ENCODE measurements at places on chromosomes 1 and 21.

DNA sequence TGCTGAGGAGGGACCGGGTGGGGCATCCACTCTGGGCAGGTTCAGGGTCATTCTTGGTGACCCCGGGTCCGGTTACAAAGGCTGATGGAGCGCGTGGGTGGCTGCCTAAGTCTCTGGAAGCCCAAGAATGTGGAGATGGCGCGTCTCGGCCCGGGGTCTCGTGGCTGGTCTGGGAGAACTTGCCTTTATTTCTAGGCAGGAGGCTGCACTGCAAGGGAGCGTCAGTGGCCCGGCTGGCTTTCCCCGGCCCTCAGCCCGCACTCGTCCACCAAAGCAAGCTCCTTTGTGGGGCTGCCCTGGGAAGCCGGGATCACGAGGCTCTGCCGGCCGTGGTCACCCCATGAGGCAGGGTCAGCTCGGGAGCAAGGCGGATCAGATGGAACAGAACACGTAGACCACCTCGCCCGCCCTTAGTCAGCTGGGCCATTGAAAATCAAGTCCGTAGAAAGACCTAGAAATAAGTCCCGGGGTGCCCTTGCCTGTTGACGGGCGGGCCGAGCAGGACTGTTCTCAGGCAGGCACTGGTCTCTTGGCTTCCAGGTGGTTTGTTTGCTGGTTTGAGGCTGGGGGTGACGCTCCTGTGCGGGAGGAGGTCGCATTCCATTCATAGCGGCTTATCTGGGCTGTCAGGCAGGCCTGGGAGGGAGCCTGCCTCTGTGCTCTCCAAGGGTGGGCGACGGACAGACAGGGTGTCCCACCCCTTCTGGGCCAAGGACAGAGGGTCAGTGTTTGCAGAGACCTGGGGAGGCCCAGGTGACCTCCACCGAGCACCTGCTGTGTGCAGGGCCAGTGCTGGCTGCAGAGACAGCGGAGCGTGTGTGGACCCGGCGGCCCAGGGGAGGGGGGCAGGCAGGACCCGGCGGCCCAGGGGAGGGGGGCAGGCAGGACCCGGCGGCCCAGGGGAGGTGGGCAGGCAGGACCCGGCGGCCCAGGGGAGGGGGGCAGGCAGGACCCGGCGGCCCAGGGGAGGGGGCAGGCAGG lies 25.8 kb downstream of the COL18A1 start:
- no peak for DNase-seq

DNA sequence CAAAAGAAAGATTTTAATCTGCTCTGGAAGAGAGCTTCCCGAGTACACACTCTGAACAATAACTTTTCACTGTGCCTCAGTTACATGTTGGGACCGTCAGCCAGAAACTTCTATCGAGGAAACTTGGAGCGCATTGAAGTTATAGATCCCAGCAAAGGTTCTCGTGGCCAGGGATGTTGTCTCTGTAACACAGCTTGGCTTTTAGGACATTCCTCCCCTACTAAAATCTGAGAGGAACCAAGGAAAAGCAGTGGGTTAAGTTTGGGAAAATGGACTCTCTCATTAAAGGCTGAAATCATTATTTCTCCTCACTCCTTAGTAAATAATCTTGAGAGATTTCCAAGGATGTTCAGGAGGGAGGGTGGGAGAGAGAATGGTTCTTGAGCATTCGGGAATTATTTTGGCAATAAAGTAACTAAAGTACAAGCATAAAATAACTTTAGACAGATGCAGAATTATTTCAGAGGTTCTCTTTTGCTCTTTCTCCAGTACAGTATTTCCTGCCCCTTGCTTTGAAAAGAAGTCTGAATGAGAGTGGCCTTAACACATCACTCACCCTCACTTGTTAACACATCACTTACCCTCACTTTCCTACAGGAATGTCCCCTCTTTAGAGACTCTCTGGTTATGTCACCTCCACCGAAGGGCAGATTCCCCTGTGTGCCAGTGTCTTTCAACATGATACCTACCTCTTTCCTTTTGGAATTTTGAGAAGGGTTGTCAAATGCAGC lies 1.8 kb upstream of the NFIA start:
- DNase-seq: no peak

DNA sequence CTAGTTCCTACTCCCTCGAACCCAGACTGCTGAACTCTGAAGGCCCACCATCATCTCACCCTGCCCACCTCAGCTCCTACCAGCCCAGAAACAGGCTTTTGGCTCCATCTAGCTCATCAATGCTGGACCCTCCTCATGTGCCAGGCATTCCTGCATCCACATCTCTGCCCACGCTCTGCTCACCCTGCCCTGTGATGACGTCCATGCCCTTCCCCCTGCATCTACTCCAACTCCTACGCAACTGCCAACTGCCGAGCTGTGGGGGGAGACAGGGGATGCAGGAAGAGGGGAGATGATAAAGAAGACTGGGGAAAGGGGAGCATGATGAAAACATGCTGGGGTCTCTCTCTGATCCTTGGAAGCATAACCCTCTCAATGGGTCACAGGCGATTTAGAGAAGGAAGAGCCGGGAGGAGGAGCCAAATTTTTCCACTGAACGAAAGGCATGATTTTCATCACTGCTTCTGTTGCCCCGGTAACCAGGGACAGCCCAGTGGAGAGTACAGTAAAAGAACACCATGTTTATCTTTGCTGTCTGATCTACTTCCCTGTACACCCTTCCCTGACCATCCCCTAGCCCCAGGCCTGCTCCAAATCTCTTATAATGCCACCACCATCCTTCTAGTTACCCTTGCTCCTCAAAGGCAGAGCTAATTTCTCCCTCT lies 44.3 kb downstream of the CD34 start:
- peak; percentile 43 for DNase-seq

GRCh38 chr1:84709131-84709530 lies 18.9 kb upstream of the SSX2IP start:
- no peak for DNase-seq

DNA sequence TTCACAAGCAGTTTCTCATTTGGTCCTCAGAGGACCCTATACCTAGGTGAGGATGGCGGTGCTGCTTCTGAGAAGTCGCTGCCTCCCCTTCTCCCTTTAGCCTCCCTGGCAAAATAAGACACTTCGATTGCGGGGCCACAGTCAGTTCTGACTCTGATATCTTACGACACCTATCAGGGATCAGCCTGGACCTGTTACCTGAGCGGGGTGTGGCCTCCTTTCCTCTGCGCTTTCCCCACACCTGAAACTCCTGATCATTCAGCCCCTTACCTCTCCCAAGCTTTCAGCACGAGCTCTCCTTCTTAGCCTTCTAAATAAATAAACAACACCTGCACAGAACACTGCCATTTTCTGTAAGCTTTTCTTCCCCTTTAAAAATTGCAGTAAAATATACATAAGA lies 24.6 kb upstream of the GPR137B start:
- no peak for DNase-seq

- DNase-seq: peak; percentile 28
These were observed 54.0 kb upstream of the BOLA1 start for GRCh38 chr1:149845416-149845815.

DNA sequence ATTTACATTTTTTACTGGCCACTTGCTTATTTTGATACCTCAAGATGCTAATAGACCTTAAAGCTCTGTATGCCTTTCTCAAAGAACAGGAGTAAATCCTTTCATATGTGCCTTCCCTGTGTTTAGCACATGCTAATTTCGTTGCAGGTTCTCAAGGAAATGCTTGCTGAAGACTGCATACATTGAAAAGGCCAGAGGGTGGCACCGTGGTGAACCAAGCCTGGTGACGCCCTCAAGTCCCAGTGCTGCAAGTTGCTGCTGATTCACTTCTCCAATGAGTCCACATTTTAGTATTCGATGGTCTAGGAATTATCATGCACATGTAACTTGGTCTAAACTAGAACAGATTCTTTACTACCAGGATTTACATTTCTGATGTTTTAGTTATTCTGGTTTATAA lies 94.1 kb downstream of the CLDN17 start:
- no peak for DNase-seq

DNA sequence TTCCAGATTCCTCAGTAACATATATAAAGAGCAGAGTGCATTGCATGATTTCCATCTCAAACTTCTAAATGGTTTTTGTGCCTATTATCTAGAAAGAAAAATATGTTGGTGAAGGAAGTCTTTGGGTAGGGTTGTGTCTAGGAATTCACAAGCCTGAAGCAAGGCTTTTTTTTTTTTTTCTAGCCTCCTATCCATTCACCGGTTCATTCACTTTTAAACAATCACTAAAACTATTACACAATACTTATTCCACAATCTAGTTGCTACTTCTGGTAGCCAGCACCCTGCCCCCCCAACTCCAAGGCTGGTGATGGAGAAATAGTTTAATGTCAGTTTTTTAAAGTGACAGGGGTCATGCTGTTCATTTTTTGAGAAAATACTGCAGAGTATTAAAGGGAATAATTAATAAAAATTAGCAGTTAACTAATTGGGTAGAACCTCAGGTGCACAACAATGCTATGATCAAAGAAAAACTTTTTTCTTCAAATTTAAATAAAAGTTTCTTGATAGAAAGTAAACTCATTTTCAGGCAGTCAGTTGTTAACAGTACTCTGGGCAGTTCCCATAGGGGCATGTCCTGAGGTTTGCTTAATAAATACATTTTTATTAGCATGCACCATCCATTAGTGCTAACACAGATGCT lies 10.9 kb downstream of the IRF2BP2 start:
- DNase-seq: no peak

DNA sequence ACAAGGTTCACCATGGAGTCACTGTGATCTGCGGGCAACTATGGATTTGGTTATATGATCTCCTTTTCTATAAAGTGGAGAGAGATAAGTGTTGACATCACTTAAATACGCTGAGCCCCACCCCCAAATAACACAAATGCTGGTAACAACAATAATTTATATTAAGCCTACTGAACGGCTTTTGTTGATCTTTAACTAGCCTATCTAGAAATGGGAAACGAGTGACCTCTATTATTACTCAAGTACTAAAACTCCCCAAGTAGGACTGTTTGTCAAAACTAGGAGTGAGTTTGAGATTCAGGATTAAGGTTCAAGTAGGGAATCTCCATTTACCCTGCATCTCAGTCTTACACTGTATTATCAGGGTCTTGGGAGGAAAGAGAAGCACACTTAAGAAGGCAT lies 52.2 kb downstream of the MAP3K7CL start:
- DNase-seq: no peak

- no peak for DNase-seq
These were observed 5.8 kb upstream of the CTSE start for GRCh38 chr1:206029484-206029883.

- DNase-seq: no peak
These were observed 71.3 kb downstream of the GRIK3 start for GRCh38 chr1:36963006-36963405.

DNA sequence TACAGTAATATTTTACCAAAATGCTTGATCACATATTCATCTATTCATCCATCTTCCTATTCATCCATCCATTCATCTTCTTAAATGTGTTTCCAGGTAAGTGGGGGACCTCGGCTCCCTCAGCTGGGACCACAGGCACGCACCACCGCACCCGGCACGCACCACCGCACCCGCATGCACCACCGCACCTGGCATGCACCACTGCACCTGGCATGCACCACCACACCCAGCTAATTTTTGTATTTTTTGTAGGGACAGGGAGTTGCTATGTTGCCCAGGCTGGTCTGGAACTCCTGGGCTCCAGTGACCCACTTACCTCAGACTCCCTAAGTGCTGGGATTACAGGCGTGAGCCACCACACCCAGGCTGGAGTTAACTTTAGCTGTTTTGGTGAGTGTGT lies 21.2 kb downstream of the ACTRT2 start:
- no peak for DNase-seq

- DNase-seq: no peak
These were observed 69.8 kb downstream of the TBX15 start for GRCh38 chr1:118918230-118918939.

GRCh38 chr21:41925767-41926116 lies 28.1 kb downstream of the C2CD2 start:
- no peak for DNase-seq

DNA sequence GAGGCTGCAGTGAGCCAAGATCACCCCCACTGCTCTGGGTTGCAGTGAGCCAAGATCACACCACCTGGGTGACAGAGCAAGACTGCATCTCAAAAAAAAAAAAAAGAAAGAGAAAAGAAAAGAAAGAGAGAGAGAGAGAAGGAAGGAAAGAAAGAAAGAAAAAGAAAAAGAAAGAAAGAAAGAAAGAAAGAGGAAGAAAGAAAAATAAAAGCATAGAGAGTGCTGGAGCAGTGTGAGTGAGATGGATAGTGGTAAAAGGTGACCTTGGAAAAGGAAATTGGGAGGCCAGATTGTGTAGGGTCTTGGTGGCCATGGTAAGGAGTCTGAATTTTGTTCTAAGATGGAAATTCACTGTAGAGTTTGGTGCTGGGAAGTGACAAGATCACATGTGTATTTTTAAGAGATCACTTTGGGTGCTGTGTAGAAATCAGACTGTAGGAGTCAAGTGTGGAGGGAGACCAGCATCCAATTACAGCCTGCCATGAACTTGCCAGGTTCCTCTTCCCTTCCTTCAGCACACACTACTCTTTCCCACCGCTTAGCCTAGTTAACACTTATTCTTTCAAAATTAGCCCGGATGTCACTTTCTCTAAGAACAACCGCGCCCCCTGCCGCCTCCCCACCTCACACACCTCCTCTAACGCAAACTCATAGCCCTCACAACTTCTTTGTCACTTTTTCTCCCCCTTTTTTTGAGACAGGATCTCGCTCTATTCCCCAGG lies 17.9 kb downstream of the MTX1 start:
- peak; percentile 88 for DNase-seq

DNA sequence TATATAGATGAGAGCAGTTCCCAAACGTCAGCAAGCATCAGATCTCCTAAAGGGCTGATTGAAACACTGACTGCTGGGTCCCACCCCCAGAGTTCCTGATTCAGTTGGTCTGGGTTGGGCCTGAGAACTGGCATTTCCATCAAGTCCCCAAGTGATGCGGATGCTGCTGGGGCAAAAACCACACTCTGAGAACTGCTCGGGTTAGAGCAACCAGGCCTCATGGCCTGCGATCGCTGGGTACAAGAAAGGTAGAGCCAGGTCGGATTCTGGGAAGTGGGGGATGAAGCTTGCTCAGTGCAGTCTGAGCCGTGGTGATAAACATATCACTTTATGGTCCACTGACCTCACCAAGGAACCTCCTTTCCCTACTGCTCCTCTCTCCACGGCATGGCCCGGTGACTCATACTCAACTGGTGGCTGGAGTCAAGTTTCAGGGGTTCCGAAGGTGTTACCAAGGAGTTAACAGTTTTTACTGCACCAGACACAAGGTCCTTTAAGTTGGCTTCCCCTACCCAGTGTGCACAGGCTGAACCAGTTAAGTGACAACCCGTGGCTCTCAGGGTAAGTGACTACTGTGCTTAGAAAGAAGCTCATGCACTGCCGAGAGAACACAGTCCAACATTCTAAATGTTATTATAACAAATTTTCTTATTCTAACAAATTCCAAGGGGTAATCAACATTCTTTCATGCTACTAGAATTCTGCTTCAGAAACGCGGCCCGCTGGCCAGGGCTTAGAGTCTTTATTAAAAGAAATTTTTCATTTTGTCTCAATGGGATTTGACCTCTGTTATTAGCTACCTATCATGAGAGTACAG lies 153.5 kb downstream of the TGFBR3 start:
- DNase-seq: peak; percentile 41

- DNase-seq: peak; percentile 57
These were observed 150.1 kb upstream of the FGGY start for GRCh38 chr1:59146651-59147358.

- no peak for DNase-seq
These were observed 159.0 kb upstream of the ZNHIT6 start for GRCh38 chr1:85867189-85867588.

Data from CD4-positive, alpha-beta T cell treated with Interleukin-10 for 1 hour (primary cell).